ENCODE measurements at places on chromosomes 1 and 21. TPM values are rescaled to one million over a fixed set of nuclear protein-coding genes. Genes with fewer than 3 reads are reported as not detected.

DNA sequence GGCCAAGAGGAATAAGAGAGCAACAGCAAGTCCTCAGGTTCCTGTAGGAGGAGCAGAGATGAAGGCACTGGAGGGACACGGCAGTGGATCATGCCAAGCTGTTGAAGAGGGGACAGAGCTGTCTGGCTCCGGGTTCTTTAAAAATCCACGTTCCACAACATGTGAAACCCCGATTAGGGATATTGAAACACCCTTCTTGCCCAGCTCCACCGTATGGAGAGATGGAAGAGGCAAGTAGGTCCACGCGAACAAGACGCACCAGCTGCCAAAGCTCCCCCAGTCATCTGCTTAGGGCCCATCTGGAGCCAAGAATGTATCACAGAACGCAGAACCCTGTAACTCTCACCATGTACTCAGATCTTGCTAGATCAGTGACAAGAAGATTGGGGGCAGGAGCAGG lies 3.9 kb downstream of the C1orf198 start:
- DNase-seq, result no peak

Gene XPR1
- 33.9 TPM for polyA plus RNA-seq

Gene SLAMF1
- polyA plus RNA-seq, result not detected

DNA sequence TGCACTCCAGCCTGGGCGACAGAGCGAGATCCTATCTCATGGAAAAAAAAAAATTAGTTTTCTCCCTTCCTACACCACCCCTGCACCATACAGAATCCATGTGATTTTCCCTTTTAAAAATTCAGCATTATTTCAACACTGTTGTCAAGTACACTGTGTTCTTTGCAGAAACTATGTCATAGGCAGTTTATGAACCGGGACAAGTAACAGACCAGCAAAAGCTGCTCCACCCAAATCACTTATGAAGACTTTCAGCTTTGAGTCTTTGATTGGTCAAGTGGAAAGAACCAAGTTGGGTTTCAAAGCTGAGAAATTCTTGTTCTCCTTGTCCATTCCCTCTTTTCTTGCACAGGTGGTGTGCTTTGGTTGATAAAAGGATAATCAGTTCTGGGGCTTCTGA lies 173.0 kb downstream of the CDC7 start:
- DNase-seq, result no peak

DNA sequence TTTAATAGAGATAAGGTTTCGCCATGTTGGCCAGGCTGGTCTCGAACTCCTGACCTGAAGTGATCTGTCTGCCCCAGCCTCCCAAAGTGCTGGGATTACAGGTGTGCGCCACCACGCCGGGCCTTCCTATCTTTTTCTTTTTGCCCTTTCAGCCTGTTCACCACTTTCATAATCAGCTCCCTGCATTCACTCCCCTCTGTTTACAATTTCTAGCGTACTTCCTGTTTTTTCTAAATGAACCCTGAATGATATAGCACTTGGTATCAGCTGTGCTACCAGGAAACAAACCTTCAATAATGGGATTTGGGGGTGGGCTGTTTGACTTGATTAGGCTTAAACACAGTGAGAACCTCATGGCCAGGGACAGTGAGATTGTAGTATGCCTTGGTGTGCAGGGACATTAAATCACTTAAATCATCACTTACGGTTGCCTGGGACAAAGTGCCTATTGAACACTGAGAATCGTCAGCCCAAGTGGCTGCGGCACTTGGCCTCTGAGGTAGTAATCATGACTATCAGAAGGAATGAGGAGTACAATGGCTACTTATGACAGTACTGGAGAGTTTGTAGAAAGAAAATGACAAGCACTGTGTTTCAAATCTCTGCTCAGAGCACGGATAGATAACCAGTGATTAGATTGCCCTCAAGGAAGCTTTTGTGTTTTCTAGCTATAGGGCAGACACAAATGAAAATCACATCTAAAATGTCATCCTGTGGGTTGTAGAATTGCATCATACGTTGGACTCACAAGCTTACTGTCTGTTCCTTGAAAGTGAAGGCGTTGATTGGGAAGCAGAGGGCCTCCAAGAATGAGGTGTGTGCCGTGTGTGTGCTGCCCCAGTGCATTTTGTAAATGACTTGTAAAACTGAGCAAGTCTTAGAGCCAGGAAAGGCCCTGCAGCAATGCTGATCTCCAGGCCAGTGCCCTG lies 661.8 kb downstream of the MATN1 start:
- no peak for DNase-seq

Gene JAM2
- 0.58 TPM for polyA plus RNA-seq

Gene TNFRSF9
- polyA plus RNA-seq, result not detected

DNA sequence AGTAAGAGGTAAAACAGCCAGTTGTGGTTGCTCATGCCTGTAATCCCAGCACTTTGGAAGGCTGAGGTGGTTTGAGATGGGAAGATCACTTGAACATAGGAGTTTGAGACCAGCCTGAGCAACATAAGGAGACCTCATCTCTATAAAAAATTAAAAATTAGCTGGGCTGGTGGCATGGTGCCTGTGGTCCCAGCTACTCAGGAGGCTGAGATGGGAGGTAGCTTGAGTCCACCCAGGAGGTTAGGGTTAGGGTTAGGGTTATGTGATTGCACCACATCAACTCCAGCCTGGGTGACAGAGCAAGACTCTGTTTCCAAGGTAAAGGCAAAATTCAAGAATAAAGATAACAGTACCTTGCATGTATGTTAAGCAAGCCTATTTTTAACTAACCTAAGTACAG lies 3.5 kb downstream of the SAMSN1 start:
- DNase-seq, result no peak

- no peak for DNase-seq
Measured at GRCh38 chr1:204680051-204680450, 5.5 kb downstream of the LRRN2 start.

GRCh38 chr1:5571438-5571837 lies 420.8 kb downstream of the NPHP4 start:
- no peak for DNase-seq

Gene RGSL1
- not detected for polyA plus RNA-seq

DNA sequence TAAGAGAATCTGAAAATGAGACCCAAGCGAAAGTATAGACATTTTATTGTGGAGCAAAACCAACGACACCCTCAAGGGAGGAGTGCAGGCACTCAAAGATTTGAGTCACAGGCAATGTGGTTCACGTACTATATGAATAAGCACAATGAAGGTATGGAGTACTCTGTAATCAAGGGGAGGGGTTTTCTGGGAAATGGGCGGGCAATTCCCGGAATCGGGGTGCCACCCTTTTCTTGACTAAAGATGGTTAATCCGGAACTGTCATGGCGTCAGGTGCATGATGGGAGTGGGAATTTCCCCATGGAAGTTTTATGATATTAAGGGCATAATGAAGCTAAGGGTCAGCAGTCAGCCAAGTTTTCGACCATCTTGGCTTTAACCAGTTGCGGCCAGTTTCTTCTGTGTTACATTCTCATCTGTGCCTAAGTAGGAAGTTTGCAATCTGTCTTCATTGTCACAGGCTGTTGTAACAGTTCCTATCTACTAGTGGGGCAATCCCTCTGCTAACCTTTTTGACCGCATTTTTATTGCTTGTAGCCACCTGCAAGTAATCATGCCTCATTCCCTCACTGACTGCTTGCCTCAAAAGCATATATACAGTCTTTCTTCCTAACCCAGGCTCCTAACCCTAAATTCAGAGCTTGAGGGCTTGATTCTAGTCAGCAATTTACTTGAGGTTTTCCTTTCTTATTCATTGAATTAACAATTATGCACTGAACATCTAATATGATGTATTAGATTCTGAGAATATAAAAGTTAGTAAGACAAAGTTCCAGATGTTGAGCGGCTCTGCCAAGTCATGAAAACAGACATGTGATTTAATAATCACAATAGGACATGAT lies 775 bp upstream of the AIM2 start:
- no peak for DNase-seq

Gene OR2T3
- not detected for polyA plus RNA-seq

- no peak for DNase-seq
Measured at GRCh38 chr1:202254454-202255252, 61.1 kb downstream of the LGR6 start.

GRCh38 chr1:47742890-47743760 lies 254.1 kb downstream of the TRABD2B start:
- DNase-seq, result no peak

Gene URB2
- polyA plus RNA-seq, result 5.2 TPM

Gene TNFRSF4
- not detected for polyA plus RNA-seq

DNA sequence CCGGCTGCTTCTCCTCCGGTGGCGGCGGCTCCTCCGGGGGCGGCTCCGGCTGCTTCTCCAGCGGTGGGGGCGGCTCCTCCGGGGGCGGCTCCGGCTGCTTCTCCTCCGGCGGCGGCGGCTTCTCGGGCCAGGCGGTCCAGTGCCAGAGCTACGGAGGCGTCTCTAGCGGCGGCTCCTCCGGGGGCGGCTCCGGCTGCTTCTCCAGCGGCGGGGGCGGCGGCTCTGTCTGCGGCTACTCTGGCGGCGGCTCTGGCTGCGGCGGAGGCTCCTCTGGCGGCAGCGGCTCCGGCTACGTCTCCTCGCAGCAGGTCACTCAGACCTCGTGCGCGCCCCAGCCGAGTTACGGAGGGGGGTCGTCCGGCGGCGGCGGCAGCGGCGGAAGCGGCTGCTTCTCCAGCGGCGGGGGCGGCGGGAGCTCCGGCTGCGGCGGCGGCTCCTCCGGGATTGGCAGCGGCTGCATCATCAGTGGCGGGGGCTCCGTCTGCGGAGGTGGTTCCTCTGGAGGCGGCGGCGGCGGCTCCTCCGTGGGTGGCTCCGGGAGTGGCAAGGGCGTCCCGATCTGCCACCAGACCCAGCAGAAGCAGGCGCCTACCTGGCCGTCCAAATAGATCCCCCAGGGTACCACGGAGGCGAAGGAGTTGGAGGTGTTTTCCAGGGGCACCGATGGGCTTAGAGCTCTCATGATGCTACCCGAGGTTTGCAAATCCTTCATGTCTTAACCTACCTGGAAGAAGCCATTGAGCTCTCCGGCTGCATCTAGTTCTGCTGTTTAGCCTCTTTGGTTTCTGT lies 2.0 kb downstream of the LORICRIN start:
- no peak for DNase-seq

- no peak for DNase-seq
Measured at GRCh38 chr1:29417147-29417858, 181.0 kb downstream of the PTPRU start.

DNA sequence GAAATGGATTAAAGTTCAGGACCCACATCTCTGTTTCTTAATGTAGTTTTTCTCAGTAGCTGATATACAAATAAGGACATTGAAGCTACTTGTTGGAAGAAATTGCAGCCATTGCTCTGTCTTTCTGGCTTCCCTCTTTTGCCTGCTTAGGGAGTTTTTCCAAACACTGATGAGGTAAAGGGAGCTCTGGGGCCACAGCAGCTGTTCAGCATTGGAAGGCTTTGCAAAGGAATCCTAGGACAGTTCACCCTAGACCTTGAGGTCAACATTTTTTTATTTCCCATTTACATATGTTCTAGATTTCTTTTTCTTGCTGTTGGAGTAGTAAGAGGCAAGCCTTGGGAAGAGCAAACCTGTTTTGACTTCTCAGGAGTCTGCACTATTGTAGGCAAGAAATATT lies 126.9 kb upstream of the PLPPR5 start:
- DNase-seq, result no peak

- DNase-seq, result no peak
Measured at GRCh38 chr1:43034778-43035177, 76.1 kb upstream of the SLC2A1 start.

DNA sequence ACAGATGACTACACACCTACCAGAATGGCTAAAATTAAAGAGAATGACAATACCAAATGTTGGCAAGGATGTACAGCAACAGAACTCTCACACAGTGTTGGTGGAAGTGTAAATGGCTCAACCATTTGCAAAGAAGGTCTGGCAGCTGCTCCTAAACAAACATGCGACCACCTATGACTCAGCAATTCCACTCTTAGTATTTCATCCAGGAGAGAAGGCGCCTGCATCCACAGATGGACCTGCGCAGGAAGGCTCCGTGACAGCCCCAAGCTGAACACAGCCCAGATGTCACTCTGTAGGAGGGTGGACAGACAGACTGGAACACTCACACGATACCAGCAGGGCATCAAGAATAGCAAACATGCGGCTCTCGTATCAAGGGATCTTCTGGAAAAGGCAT lies 6.7 kb downstream of the PTTG1IP start:
- no peak for DNase-seq

- no peak for DNase-seq
Measured at GRCh38 chr1:57544345-57544744, 120.5 kb upstream of the DAB1 start.

Gene CACNA1S
- polyA plus RNA-seq, result not detected

DNA sequence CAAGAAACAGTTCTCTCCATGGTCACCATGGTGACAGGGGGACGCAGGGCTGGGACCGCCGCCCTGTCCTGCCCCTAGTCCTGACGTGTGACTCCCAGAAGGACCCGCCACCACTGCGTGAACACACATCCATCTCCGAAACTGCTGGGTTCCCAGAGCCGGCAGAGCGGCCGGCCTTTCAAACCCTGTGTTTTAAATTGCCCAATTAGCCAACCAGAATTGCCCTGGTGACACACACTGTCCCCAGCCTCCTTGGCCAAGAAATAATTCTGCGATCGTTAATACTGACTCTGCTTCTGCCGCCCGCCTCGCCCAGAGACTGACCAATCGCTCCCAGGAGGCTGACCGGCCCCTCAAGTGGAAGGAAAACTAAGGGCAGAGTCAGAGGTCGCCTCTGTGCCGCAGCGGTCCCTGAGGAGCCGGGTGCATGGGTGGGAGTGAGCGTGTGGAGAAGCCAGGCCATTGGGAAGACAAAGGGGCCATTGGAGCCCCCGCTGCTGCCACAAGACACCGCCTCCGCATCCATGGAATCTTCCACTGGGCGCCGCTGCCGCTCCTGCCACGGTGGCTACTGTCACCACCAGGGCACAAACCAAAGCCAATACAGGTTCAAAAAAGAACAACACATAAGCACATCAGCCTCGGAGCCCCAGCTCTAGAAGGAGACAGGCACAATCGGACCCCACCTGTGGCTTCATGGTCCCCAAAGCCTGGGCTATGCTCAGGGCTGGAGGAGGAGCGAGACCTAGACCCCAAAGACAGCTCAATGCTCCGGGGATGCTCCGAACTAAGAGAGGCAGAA lies 273.2 kb downstream of the NPHP4 start:
- DNase-seq, result no peak

Gene SUSD4
- 0.32 TPM for polyA plus RNA-seq

DNA sequence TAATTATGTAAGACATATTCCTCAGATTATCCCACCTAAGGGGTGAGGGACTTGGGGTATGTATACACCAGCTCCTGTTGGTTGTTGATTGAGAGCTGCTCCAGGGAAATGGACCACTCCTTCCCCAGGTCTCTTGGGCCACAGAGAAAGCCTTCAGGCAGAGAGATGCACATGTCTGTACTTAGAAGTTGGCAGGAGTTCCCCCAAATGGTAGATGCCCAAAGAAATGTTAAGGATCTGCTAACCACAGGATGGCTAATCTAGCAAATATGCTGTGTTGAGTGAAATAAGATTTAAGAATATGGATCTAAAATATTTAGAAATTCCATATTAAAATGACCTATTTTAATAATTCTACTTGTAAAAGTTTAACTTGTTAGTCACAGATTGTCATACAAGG lies 100.8 kb upstream of the DNAH14 start:
- peak; percentile 4 for DNase-seq

Gene OR2T1
- polyA plus RNA-seq, result not detected

Measured in BJ (cell line).